ENCODE measurements at places on chromosomes 2 and 18.

DNA sequence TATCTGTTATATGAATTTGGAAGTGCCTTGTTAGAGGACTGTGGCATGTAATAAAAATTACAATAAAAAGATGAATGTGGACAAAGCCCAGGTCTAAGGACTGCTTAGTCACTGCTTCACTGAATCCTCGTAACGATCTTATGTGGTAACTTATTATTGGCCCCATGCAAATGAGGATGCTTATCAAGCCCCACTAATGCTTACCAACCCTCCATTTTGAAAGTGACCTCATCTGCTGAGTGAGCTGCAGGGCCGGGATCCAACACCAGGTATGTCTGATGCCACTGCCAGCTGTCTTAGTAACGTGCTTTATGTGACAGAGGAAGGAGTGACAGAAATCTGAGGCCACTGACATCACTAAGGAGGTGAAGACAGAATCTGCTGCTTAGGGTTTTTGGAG, 65.3 kb upstream of the CCDC85A start:
- DNase-seq = no peak

DNA sequence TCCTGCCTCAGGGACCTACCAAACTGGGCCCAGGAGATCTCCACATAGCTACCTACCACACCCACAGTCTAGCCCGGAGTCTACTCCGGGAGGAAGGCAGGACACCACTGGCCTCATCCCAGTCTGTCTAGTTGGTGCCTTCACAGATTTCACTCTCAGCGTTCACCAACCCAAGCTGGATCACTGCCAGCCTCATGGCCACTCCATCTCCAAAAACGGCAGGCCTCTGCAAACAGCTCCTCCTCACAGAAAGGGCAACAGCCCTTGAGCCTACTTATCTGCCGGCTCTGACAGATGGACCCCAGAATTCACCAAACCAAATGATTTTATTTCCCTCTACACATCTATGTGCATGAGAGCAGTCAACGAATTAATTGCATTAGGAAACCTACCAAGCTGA, 61.3 kb downstream of the NCKAP5 start:
- DNase-seq = no peak

DNA sequence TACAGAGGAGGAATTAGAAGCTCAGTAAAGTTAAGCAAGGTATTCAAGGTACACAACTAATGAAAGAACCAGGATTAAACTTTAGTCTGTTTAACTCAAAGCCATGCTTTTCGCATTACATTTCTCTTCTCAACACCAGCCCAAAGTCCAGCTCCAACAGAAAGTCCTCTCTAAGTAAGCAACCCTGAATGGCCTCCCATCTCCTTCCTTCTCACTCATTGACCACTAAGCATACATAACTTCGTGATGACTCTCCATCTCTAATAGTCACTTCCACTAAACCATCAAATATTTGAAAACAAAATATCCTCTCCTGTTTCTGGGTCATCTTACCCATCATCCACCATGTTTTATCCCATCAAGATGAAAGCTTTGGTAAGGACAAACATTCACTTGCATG, 219.8 kb downstream of the RAD51AP2 start:
- peak; percentile 21 for DNase-seq

DNA sequence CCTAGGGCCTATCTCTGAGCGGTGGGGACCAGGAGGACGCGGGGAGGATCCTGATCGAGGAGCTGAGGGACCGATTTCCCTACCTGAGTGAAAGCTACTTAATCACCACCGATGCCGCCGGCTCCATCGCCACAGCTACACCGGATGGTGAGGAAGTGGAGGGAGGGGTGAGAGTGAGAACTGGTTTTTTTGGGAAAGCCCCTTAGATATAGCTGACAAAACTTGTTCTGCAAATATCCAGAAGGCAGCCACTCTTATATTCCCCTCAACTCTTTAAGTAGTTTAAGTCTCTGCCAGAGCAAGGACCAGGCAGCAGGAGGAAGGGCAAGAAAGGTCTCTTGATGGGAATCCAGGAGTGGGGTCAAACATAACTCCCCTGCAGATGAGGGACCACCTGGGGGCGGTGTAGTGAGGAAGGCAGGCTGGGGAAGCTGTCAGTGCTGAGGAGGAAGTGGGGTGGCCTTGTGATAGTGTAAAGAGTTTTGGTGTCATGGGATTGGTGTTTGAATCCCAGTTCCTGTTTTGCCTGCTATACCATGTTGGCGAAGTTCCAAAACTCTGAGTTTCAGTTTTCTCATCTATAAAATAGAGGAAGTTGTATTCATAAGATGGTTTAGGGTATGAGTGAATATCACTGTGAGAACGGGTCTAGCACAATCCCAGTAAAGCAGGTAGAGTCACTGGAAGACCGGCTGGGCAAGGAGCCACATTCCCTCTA, 3.4 kb downstream of the NAGK start:
- DNase-seq = no peak

DNA sequence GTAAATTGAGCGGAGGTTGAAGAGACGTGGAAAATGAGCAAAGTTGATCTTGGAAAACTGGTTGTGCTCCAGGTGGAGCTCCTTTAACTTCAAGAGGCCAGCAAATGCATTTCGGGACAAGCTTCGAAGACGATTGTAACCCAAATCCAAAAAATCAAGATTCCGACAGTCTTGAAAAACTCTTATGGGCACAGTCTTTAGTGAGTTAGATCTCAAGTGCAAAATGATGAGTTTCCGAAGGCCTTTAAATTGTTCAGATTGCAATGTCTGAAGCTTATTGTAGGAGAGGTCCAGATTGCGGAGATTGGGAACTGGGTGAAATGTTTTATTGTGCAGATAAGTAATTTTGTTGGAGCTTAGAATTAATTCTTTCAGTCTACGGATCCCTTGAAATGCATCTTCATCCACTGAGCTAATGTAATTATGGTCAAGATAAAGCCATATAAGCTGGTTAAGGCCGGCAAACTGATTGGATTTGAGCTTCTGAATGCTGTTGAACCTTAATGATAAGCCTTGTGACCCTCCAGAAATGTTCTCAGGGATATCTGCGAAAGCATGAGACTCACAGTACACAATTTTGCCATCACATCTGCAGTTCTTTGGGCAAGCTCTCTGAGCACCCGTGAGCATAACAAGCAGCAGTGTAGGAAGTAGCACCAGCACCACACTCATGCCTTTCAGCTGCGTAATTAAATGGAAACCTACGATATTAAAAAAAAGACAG, 2.9 kb downstream of the LRRTM4 start:
- no peak for DNase-seq
